Left lung (tissue), 14 donors: ENCODE measurements at places on chromosomes 6 and 20. TPM values are rescaled to one million over a fixed set of nuclear protein-coding genes. Genes with fewer than 3 reads are reported as not detected.
A peak's percentile ranks its signal among the peaks of the same experiment; 100 is the strongest.

NTSR1 gene
- polyA plus RNA-seq = 0.11 TPM

DNA sequence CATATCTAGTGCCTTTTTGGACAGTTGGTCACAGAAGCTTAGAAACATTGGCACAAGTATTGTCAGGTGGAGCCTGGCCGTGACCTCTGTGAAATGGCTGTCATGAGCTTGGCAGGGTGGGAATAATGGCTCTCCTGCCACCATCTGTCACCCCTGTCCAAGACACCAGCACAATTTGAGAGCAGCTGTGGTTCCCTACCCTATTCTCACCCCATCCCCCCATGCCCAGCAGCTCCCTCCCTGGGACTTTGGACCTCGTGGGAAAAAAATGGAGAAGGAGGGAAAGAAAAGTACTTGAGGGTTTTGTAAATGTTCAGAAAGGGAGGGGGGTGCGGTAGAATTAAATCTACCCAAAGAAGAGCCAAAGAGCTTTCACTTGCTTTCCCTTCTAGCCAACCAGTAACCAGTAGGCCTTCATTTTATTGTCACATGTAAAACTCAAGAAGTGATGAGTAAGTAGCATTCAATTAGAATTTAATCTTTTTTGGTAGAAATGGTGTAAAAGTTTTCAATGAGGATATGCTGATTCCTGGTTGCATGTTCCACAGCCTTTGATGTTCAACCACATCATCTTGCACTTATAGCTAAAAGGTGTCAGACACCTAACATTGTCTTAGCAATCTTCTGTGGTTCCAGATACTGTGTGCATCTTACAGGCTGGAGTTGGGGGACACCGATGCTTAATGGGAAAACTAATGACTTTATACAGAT, 263.5 kb upstream of the TAB2 start:
- no peak for DNase-seq
- no peak overlapping the region for H3K27ac ChIP-seq
- H3K4me1 ChIP-seq = no peaks in the 10 kb centered on the region
- no peaks in the 10 kb centered on the region for H3K27me3 ChIP-seq

DNA sequence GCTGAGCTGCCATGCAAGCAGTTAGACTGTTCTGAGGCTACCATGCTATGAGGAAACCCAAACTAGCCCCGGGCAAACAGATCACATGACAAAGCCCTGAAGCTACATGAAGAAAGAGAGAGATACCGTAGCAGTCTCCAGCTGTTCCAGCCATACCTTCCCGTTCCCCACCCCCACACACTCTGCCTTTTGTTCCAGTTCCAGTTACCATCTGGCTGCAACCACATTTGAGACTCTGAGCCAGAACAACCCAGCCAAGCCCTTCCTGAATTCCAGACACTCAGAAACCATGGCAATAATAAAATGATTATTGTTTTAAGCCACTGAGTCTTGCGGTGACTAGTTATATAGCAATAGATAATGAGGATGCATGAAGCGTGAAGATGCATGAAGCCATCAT, 28.3 kb downstream of the RIN2 start:
- no peaks in the 10 kb centered on the region for H3K36me3 ChIP-seq
- DNase-seq = no peak

DNA sequence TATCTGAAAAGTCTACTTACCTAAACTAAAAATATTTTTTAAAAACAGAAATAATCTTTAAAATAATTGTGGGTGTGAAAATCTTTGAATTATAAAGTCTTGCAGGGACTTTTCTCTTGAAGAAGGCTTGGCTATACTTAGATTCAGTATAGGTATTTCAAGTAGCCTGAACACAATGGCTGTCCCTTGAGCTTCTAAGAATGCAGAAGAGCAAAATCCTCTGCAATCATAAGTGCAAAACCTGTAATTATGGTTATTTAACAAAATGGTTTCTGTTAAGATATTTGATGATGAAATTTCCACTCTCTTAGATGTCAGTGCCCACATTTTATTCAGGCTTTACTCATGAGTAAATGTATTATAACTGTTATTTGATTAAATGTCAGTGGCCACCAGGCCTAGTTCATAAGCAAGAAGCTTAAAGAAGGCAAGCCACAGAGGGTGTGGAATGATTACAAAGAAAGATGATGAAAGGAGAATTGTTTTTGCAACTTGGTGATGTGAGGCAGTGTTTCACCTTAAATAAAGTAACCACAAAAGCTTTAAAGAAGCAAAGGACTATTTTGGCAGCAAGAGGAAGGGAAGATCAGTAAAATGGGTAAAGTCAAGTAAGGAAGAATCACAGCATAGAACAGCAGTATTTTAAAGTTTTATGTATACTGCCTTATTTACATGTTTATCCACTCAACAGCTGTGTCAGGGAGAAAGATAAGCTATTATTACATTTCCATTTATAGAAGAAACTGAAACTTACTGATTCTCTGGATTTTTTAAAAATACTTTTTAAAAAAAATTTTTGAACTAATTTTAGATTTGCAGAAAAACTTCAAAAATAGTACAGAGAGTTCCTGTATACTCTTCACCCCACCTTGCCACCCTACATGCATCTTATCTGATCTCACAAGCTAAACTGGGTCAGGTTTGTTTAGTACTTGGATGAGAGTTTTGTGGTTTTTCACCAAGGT, 351.2 kb upstream of the RUNX2 start:
- no peaks in the 10 kb centered on the region for H3K27me3 ChIP-seq
- no peaks in the 10 kb centered on the region for H3K36me3 ChIP-seq
- no peak overlapping the region for H3K27ac ChIP-seq
- peaks cover 6% of the 10 kb centered on the region for H3K4me1 ChIP-seq
- no peak for DNase-seq
- no peak overlapping the region for H3K4me3 ChIP-seq

PRDM1 gene
- 9.7 TPM for polyA plus RNA-seq

GRCh38 chr6:163814494-163815364, 400.2 kb downstream of the QKI start:
- DNase-seq = no peak
- H3K4me1 ChIP-seq = no peaks in the 10 kb centered on the region
- no peak overlapping the region for H3K4me3 ChIP-seq
- H3K27me3 ChIP-seq = no peaks in the 10 kb centered on the region

- no peaks in the 10 kb centered on the region for H3K27me3 ChIP-seq
- no peak overlapping the region for H3K4me3 ChIP-seq
- no peak overlapping the region for H3K27ac ChIP-seq
- no peaks in the 10 kb centered on the region for H3K36me3 ChIP-seq
- peaks cover 21% of the 10 kb centered on the region for H3K4me1 ChIP-seq
Measured at GRCh38 chr20:375265-375889, 5.2 kb upstream of the TRIB3 start.

GRCh38 chr6:99241905-99242534, 107.5 kb downstream of the FAXC start:
- no peaks in the 10 kb centered on the region for H3K4me1 ChIP-seq
- no peak overlapping the region for H3K4me3 ChIP-seq
- H3K27me3 ChIP-seq = no peaks in the 10 kb centered on the region
- H3K27ac ChIP-seq = no peak overlapping the region
- peak; percentile 31 for DNase-seq
- H3K36me3 ChIP-seq = no peaks in the 10 kb centered on the region

DNA sequence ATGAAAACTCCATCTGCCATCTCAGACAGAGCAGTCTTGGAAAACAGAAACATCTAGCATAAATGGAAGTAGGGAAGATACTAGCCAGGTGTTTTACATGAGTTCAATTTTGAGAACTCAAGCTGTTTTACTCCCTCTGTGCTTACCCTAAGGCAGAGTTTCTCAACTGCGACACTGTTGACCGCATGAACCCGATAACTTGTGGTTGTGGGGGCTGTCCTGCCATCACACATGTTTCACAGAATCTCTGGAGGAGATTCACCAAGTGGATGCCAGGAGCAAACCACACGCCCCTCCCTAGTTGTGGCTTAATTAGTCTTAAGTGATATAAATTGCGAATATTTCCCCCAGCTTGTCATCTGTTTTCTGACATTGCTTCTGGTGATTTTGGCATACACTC, 2.3 kb upstream of the SERPINB6 start:
- H3K27me3 ChIP-seq = no peaks in the 10 kb centered on the region
- peaks cover 33% of the 10 kb centered on the region for H3K4me1 ChIP-seq
- no peak overlapping the region for H3K27ac ChIP-seq
- H3K4me3 ChIP-seq = no peak overlapping the region
- H3K36me3 ChIP-seq = no peaks in the 10 kb centered on the region

DNA sequence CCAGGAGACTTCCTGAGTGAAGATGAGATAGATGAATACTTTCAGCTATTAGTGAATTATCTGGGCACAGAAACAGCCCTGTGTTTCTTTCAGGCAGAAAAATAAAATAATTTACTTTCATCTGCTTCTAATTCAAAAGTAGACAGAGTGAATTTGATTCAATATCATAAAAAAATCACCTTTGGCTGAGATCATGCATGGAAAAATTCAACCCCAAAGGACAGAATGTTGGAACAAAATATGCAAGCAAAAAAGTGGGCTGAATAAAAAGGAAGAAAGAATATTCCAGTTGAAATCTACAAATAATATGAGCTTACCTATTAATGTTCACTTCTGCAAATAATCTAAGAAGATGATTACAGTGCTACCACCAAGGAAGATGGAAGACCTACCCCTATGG, 546.9 kb downstream of the TFAP2B start:
- H3K27ac ChIP-seq = no peak overlapping the region
- no peak overlapping the region for H3K4me3 ChIP-seq
- H3K36me3 ChIP-seq = no peaks in the 10 kb centered on the region
- no peak for DNase-seq

GRCh38 chr6:150887978-150888563, 22.6 kb downstream of the MTHFD1L start:
- no peaks in the 10 kb centered on the region for H3K27me3 ChIP-seq
- no peak overlapping the region for H3K27ac ChIP-seq
- H3K4me3 ChIP-seq = no peak overlapping the region
- no peak for DNase-seq

DNA sequence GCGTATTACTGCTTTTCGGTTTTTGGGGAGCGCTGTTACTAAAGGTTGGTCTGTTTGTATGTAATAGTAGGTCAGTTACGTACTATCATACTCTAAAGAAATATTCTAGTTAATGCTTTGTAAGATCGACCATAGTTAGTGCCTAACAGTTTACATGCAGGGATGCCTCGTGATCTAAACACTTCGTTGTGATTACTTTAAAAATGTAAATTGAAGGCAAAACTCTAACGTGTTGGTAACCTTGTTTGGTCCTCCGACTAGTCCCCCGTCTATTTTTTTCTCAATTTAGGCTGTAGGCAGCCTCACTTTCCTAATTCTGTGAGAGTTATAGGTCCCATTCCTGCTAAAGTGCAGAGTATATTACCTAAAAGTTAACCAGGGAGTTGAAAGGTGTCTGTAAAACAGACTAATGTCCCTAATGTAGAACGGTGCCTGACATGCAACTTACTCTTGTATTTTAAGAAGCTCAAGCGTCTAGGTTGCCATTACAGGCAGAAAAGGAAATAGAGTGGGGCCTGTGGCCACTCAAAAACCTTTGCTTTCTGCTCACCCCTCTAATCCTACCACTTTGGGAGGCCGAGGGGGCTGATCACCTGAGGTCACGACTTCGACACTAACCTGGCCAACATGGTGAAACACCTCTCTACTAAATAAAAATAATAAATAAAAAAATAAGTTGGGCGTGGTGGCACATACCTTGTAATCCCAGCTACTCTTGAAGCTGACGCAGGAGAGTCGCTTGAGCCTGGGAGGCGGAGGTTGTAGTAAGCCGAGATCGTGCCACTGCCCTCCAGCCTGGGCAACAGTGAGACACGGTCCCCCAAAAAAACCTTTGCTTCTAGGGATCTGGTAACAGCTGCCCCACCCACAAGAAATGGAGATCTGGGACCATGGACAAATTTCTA, 37.8 kb downstream of the HFE start:
- peak; percentile 55 for DNase-seq
- H3K4me3 ChIP-seq = peak overlapping the region; percentile 75
- peaks cover 44% of the 10 kb centered on the region for H3K4me1 ChIP-seq
- H3K27me3 ChIP-seq = no peaks in the 10 kb centered on the region
- H3K27ac ChIP-seq = peak overlapping the region; percentile 96

DNA sequence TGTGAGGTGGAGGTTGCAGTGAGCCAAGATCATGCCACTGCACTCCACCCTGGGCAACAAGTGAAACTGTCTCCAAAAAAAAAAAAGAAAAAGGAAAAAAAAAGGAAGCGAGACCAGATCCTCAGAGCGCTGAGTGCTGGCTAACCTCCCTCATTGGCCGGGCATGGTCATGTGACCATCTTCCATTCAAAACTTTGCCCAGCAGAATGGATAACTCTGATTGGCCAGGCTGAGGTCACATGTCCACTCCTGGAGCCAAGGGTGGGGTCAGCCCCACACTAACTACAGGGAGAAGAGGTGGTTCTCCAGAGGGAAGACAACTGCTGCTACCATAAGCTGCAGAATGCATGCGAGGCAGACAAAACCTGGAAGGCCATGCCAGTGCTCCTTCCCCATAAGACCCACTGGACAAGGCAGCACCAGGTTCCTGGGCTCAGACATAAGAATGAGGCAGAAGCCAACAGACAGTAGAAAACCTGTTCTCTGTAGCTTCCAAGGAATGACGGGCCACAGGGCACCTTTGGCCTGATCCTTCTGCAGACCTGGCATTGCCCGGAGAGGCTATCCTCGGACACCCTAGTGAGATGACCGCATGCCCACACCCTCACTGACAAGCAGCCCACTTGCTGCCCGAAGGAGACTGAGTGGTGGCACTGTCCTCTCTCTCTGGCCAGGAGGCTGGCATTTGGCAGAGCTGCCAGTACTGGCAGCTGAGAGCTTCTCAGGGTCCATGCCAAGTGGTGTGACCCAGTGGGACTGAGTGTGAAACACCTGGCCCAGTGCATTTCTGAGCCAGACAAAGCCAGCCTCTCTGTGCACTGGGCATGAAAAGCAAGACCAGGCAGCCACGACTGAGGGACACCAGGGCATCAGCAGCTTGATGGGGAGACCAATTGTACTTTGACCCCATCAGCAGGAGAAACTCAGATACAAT, 311.9 kb upstream of the SULF2 start:
- H3K4me1 ChIP-seq = no peaks in the 10 kb centered on the region
- DNase-seq = no peak
- no peak overlapping the region for H3K4me3 ChIP-seq
- no peak overlapping the region for H3K27ac ChIP-seq

DNA sequence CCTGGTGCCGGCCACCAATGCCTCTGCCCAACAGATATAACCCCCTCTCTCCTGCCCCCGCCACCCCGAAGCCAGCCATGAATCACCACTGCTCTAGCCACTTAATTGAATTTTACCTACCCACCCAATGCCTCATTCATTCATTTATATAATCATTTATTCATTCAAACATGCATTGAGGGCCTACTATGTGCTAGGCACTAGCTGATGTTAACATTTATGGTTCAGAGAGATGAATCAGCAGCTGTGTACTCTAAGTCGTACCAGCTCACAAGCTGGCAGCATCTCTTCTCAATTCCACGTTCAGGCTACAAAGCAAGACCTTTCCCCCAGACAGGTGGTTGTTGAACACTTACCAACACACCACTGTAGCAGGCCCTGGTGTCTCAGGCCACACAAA, 12.9 kb upstream of the MDGA1 start:
- no peaks in the 10 kb centered on the region for H3K36me3 ChIP-seq
- no peak overlapping the region for H3K27ac ChIP-seq
- H3K4me1 ChIP-seq = no peaks in the 10 kb centered on the region
